ENCODE measurements at places on chromosomes 1 and 21.

DNA sequence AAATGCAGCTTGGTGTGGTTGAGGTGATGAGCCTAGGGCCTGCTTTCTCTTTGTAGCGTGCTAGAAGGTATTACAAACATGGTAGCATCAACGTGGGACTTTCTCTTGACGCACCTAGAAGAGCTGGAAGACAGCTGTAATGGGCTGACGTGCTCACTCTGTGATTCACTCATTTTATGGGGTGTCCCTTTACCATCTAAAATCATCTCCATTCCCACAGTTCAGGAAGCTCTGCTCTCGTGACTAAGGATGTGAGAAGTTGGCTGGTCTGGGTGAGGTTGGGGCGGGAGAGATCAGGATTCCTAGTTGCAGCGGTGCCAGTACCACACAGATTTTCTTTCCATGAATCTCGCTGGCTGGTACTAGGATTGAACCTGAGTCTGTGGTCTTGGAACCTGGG lies 4.2 kb downstream of the HTR6 start:
- peak; percentile 59 for DNase-seq

DNA sequence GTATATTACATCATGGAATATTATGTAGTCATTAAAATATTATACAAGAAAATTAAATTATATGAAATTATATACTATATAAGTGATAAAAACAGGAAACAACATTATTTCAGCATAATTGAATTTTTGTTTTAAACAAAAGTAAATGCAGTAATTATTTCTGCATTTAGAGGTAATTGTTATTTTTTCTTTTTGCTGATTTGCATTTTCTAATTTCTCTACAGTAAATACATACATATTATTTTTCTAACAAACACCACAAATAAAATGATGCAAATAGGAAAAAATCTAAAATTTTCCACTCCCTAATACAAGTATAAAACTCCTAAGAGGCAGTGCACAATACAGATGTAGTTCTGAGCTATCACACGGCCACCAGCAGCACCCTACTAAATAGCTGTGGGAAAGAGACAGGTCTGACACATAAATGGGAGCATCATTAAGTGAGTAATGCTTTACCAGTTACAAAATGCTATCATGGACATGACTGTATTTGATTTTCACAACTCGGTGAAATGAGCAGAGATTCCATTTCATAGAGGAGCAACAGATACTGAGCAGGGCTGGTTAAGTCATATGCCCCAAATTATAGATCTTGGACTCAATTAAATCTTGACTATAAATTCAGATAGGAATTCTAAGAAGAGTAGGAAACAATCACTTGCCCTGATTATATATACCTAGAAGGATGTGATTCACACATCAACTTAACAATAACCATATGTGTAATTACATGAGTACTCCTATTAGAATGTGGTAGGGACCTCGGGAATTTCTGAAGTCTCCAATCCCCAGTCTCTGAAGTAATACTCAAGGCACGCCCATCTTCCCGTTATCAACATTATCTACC lies 49.0 kb downstream of the NRIP1 start:
- peak; percentile 68 for DNase-seq

DNA sequence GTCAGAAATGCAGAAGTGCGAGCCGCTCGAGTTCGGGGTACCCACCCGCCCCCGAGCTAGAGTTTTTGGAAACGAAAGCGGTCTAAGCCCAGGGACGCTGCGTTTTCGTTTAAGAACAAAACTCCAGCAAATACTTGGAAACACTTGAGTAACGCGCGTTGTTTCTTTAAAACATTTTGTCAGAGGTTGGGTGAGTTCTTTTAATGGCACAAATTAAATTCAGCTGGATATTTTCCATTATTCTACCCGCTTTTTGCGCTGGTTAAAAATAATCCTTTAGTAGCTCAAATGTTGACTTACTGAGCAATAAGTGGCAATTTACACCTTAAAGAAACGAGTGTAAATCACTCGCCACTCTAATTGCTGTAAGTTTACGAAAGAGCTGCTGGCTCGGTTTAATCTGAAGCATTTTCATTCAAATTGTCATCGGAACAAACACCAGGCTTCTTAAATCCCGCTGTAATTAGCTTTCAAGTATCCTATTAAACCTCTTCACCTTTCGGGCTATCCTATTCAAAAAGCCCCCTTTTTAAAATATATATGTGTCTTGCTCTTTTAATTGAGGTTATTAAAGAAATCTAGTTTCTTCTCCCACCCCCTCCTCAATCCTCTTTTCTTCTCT lies 1.5 kb downstream of the LHX8 start:
- no peak for DNase-seq

- no peak for DNase-seq
Observed at GRCh38 chr1:111723091-111723806, 15.9 kb downstream of the INKA2 start.

DNA sequence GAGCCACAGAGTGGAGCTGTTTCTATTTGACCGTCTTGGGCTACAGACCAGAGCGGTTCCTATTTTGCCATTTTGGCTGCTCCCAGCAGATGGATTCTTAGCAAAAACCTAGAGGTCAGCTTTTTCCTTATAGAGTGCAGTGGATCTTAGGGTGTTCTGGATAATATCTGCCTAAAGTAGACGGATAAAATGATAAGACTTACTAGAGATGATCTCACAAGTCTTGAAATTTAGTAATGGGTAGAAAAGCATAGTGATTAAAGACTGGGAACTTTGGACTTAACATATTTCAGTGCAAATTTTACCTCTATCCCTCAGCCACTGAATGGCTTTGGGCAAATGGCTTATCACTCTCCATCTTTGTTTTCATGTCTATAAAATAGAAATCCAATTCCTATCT lies 439.8 kb downstream of the ADGRL2 start:
- DNase-seq, result no peak
